ENCODE measurements at places on chromosomes 5 and 9. TPM values are rescaled to one million over a fixed set of nuclear protein-coding genes. Genes with fewer than 3 reads are reported as not detected.
A peak's percentile ranks its signal among the peaks of the same experiment; 100 is the strongest.

- peak; percentile 70 for DNase-seq
These were observed 16.0 kb downstream of the SLC22A5 start for GRCh38 chr5:132385326-132386105.

The MRPL50 gene
- 8.5 TPM for total RNA-seq

DNA sequence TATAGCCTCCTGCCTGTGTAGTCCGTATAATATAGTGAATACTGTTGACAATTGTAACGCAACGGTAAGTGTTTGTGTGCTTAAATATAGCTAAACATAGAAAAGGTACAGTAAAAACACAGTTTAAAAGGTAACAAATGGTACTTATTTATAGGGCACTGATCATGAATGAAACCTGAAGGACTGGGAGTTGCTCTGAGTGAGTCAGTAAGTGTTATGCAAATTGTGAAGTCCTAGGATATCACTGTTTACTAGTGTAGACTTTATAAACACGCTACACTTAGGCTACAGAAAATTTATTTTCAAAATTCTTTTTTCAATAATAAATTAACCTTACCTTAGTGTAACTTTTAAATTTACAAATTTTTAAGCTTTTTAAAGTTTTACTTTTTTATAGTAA, 1090.1 kb downstream of the CDH9 start:
- no peak for DNase-seq

DNA sequence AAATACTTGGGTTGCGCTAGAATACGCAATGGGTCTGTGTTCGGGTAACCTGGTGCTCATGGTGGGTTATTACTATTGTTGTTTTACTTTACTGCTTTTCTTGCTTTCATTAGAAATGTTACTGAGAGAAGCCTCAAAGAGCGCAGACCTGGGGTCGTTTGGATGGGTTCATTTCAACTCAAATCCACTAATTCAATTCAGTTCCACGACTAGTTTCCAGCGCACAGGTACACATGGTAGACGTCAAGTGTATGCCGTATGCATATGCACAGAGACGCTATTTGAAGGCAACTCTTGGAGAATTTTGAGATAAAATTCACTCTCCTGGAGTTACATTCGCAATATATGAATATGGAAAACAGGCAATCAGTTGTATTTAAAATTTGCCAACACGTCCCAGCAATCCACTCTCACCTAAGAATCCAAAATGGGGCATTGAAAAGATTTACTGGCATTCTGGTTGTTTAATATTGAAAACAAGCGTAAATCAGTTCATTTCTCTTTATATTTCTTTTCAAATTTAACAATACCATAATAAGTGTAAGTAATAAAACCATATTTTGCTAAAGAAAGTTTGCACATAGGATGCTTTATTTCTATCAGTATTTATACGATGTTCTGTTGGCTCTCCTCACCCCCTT, 4.4 kb upstream of the PAX5 start:
- no peak for DNase-seq

The INIP gene
- total RNA-seq: 14.6 TPM

The ADRA1B gene
- not detected for total RNA-seq

The CRB2 gene
- not detected for total RNA-seq

All from CD4-positive, CD25-positive, alpha-beta regulatory T cell (primary cell).